Lung microvascular endothelial cell (primary cell): ENCODE measurements at places on chromosomes 11 and 22. TPM values are rescaled to one million over a fixed set of nuclear protein-coding genes. Genes with fewer than 3 reads are reported as not detected.

- no peak for DNase-seq
Measured at GRCh38 chr22:40611606-40612005, 24.9 kb downstream of the MRTFA start.

DNA sequence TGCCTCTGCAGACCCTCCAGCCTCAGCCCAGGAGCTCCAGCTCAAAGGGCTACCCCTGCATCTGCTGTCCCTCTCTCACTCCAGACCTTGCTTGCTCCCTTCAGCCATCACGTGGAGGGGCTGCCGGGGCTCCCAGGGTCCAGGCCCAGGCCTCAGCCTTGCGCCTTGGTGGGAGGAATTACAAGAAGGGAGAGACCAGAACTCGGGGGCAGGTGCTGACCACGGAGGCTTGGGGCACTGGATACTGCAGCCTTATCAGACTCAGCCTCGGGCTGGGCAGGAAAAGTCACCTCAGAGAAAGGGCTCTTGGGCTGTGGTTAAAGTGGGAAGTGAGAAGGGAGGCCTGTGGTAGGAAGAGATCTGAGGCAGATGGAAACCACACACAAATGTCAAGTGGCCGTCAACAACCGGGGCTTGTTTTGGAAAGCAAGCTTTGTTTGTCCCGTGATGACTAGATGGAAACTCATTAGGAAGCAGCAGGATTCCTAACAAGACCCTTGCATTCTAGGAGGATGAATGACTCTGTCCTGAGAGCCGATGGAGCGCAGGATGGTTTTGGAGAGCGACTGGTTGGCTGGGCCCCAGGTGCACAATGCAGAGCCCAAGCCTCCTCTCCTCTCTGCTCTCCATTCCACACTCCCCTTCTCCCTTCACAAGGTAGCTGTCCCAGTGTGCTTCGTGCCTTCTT, 1321.7 kb downstream of the TBC1D22A start:
- DNase-seq: no peak

- peak; percentile 31 for DNase-seq
Measured at GRCh38 chr22:37175414-37176281, 12.4 kb downstream of the C1QTNF6 start.

LMO1 gene
- not detected in 2 replicates for total RNA-seq

BMAL1 gene
- total RNA-seq: 6.3 and 8.5 TPM in 2 replicates
